ENCODE measurements at places on chromosomes 3 and 15. TPM values are rescaled to one million over a fixed set of nuclear protein-coding genes. Genes with fewer than 3 reads are reported as not detected.

DNA sequence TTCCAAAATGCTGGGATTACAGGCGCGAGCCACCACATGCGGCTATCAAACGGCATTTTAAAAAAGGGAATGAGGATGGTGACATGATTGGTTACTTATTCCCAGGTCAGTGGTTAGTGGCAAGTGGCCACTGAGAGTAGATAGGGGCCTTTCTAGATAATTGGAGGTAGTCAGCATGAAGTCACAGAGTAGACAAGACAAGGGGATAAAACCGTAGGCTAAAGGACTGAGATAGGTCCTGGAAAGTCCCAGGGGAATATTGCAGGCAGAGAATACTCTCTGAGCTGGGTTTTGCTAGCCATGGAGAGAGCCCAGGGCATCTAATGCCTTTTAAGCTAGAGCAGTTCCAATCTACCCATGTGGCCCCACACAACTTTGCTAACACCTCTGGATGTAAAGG is 52.2 kb downstream of the KCNAB1 start:
- no peak overlapping the region for H3K27ac ChIP-seq
- H3K36me3 ChIP-seq: no peaks in the 10 kb centered on the region
- no peaks in the 10 kb centered on the region for H3K27me3 ChIP-seq
- no peak overlapping the region for H3K4me3 ChIP-seq
- no peak for DNase-seq

- peaks cover 42% of the 10 kb centered on the region for H3K4me1 ChIP-seq
- no peak overlapping the region for H3K4me3 ChIP-seq
- no peak overlapping the region for H3K27ac ChIP-seq
- DNase-seq: no peak
- no peaks in the 10 kb centered on the region for H3K36me3 ChIP-seq
These were observed 22.6 kb upstream of the LIMD1 start for GRCh38 chr3:45571969-45572368.

GRCh38 chr3:115401851-115402501 is 221.3 kb upstream of the GAP43 start:
- no peaks in the 10 kb centered on the region for H3K36me3 ChIP-seq
- H3K27ac ChIP-seq: no peak overlapping the region
- no peak for DNase-seq
- no peak overlapping the region for H3K4me3 ChIP-seq

DNA sequence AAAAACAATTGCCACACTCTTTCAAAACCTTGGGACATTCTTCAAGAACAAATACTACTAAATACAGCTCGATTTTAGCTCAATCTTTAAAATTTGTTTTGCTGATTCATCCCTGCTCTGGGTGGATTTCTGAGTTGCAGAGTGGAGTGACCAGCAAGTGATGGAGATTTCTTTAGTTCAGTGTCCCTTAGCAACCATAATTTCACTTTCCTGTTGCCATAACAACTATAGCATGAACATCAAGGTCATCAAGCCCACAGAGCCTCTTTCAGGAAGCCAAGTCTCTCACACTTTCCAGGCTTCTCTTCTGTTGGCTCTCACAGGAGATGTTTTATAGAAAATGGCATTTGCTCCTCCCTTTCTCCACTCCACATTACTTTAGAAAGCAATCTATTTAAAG is 597.2 kb upstream of the ADAMTS9 start:
- no peaks in the 10 kb centered on the region for H3K4me1 ChIP-seq
- H3K27ac ChIP-seq: no peak overlapping the region
- H3K36me3 ChIP-seq: no peaks in the 10 kb centered on the region
- H3K4me3 ChIP-seq: no peak overlapping the region
- no peaks in the 10 kb centered on the region for H3K27me3 ChIP-seq
- DNase-seq: no peak

DNA sequence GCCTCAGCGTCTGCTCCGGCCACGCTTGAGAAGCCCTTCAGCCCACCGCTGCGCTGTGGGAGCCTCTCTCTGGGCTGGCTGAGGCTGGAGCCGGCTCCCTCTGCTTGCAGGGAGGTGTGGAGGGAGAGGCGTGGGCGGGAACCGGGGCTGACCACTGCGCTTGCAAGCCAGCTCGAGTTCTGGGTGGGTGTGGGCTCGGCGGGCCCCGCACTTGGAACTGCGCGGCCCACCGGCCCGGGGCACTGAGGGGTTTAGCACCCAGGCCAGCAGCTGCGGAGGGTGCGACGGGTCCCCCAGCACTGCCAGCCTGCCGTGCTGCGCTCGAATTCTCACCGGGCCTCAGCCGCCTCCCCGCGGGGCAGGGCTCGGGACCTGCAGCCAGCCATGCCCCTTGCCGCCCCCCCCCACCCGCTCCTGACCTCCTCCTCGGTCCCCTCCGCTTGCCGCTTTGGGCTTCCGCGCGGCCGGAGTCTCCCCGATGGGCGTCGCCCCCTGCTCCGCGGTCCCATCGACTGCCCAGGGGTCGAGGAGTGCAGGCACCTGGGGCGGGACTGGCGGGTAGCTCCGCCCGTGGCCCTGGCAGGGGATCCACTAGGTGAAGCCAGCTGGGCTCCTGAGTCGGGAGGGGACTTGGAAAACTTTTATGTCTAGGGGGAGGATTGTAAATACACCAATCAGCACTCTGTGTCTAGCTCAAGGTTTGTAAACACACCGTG is 106.7 kb downstream of the RAP2B start:
- no peaks in the 10 kb centered on the region for H3K36me3 ChIP-seq
- no peak overlapping the region for H3K4me3 ChIP-seq
- H3K27ac ChIP-seq: no peak overlapping the region
- H3K27me3 ChIP-seq: no peaks in the 10 kb centered on the region
- peak; percentile 81 for DNase-seq

DNA sequence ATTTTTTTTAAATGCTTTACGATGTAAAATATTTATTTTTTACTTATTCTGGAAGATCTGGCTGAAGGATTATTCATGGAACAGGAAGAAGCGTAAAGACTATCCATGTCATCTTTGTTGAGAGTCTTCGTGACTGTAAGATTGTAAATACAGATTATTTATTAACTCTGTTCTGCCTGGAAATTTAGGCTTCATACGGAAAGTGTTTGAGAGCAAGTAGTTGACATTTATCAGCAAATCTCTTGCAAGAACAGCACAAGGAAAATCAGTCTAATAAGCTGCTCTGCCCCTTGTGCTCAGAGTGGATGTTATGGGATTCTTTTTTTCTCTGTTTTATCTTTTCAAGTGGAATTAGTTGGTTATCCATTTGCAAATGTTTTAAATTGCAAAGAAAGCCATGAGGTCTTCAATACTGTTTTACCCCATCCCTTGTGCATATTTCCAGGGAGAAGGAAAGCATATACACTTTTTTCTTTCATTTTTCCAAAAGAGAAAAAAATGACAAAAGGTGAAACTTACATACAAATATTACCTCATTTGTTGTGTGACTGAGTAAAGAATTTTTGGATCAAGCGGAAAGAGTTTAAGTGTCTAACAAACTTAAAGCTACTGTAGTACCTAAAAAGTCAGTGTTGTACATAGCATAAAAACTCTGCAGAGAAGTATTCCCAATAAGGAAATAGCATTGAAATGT is 15.6 kb downstream of the THBS1 start:
- no peak overlapping the region for H3K27ac ChIP-seq
- H3K27me3 ChIP-seq: no peaks in the 10 kb centered on the region
- H3K36me3 ChIP-seq: peaks cover 27% of the 10 kb centered on the region
- DNase-seq: no peak

DNA sequence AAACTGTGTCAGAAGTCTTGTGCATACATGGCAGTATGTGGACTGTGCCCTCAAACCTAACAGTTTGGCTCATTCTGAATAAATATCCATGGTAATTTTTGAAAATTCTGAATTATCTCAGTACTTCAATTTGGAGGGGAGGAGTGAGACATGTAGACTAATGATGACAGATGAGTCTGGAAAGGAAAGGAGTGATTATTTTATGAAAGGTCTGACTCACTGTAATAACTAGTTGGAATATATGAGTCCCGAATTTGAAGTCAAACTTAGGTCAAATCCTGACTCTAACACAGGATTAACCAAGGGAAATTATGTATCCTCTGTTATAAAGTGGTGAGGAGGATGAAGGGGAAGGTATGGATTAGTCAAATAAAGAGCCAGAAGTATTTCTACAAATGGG is 38.6 kb downstream of the SUCNR1 start:
- no peak overlapping the region for H3K27ac ChIP-seq
- no peaks in the 10 kb centered on the region for H3K4me1 ChIP-seq
- no peaks in the 10 kb centered on the region for H3K36me3 ChIP-seq
- no peak for DNase-seq
- no peak overlapping the region for H3K4me3 ChIP-seq
- no peaks in the 10 kb centered on the region for H3K27me3 ChIP-seq

GRCh38 chr3:129596194-129597086 is 10.0 kb downstream of the PLXND1 start:
- DNase-seq: peak; percentile 76
- H3K4me3 ChIP-seq: no peak overlapping the region
- H3K36me3 ChIP-seq: no peaks in the 10 kb centered on the region
- H3K4me1 ChIP-seq: peaks cover 100% of the 10 kb centered on the region
- no peaks in the 10 kb centered on the region for H3K27me3 ChIP-seq

The KNSTRN gene
- 19.9 TPM for total RNA-seq

The TMEM207 gene
- total RNA-seq: not detected

The SLC15A2 gene
- total RNA-seq: 72.4 TPM

The EFCAB12 gene
- total RNA-seq: 9.1 TPM

The TNIK gene
- 29.6 TPM for total RNA-seq

The ISL2 gene
- total RNA-seq: 0.39 TPM

Data from upper lobe of left lung (tissue), 6 donors.